ENCODE measurements at places on chromosomes 3 and 15.

DNA sequence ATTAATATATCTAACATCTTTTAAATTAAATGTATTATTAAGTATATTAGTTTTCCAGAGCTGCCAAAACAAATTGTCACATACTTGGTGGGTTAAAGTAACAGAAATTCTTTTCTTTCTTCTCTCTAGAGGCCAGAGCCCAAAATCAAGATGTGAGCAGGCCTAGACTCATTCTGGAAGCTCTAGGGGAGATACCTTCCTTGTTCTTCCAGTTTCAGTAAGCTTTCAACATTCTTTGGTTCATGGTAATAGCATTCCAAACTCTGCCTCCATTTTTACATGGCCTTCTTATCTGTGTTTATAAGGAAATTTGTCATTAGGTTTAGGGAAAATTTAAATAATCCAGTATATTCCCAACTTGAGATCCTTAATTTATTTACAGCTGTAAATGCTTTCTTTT, 1054.6 kb upstream of the GBE1 start:
- DNase-seq = no peak

GRCh38 chr3:121834157-121834670, 646 bp downstream of the IQCB1 start:
- peak; percentile 76 for DNase-seq

DNA sequence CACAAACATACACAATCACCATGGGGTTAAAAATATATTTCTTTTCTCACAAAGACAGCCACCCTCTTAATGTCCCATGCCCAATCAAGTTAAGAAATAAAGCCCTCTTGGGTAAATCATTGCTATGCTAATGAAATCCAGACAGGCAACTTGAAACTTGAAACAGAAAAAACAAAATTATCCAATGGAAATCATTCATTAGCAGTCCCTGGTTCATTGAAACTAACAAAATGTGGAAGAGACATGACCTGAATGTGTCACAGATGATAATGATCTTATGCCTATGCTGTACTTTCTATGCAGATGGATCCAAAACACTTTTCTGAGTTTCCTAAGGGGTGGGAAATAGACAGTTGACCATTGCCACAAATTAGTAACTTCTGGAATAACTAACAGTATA, 983.7 kb downstream of the MCTP2 start:
- DNase-seq = no peak

GRCh38 chr15:57510647-57511046, 81.1 kb upstream of the MYZAP start:
- DNase-seq = peak; percentile 37

- DNase-seq = peak; percentile 85
These were observed 67.9 kb upstream of the MITF start for GRCh38 chr3:69671082-69671952.

- DNase-seq = peak; percentile 93
These were observed 15.3 kb downstream of the TNK2 start for GRCh38 chr3:195893044-195893395.

DNA sequence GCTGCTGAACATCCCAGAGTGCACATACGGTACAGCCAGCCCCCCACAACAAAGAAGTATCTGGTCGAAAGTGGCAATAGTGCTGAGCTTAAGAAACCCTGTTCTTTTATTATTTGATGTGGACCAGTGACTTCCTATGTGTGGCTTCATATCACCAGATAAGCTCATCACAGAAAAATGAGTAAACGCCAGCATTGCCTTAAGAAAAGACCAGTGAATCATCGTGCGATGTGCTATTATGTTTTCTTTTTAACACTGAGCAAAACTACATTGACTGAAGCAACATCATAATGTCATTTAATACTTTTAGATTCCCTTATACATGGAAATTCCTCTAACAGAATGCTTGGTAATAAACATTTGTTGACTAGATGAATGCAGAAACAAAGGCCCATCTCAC, 45.2 kb upstream of the ARRDC4 start:
- DNase-seq = no peak

DNA sequence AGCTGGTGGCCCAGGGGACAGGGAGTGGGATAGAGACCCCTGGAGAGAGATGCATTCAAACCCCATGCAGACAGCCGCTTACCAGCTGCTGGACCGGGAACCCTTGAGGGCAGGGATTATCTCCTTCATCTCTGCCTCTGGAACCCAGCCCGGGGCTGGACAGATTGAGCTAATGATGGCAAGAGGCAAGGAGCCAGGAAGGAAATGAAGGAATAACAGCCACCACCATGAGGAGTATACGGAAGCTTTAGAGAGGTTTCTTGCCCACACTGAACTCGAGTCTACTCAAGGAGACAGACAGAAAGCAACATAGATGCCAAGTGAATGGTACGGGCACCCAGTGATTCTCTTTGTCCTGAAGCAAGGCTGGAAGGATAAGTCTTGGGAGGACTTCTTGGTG, 23.2 kb downstream of the HAPLN3 start:
- DNase-seq = peak; percentile 91

GRCh38 chr15:98943601-98944151, 63.9 kb downstream of the PGPEP1L start:
- DNase-seq = no peak

- peak; percentile 89 for DNase-seq
These were observed 112.2 kb upstream of the SLC6A11 start for GRCh38 chr3:10703875-10704274.

DNA sequence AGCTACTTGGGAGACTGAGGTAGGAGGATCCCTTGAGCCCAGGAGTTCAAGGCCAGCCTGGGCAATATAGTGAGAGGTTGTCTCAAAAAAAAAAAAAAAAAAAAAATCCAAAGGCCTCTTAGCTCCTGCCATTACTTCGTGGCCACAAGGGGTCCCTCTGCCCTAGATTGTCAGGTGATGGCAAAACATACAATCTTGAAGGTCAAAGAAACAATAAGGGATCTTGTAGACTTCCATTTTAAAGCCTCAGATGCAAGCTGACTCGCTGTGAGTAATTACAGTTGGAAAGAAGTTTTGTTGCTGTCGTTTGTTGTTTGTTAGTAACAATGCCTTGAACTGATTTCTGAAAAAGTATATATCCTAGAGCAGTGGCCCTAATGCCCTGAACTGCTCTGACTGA, 55.9 kb upstream of the PLCL2 start:
- no peak for DNase-seq

- peak; percentile 89 for DNase-seq
These were observed 16.5 kb downstream of the SEMA3G start for GRCh38 chr3:52428151-52429005.

- DNase-seq = no peak
These were observed 54.8 kb upstream of the FSIP1 start for GRCh38 chr15:39837454-39837853.

GRCh38 chr3:183845090-183845489, 19.7 kb upstream of the MAP6D1 start:
- DNase-seq = no peak
